Vagina (tissue), 2 donors: ENCODE measurements at places on chromosomes 5 and 9. TPM values are rescaled to one million over a fixed set of nuclear protein-coding genes. Genes with fewer than 3 reads are reported as not detected.

DNA sequence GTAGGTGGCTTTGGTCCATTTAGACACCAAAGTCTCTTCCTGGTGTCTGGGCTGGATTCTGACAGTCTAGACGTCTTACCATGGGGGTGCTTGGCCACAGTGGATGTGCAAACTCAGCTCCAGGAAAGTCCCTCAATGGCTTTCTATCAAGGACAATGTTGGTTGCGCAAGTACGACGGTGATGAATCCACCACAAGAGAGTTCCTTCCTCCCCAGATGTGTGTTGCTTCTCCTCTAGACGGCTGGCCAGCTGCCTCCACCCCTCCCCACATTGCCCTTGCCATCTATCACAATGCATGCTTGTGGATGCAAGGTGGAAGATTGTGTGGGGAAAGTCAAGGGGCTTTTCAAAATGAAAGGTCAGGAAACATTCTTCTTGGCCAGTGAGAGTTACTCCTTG, 89.7 kb upstream of the IRX2 start:
- H3K36me3 ChIP-seq, result no peaks in the 10 kb centered on the region
- H3K4me3 ChIP-seq, result no peak overlapping the region
- no peaks in the 10 kb centered on the region for H3K27me3 ChIP-seq
- DNase-seq, result no peak
- no peaks in the 10 kb centered on the region for H3K4me1 ChIP-seq

- H3K4me1 ChIP-seq, result peaks cover 14% of the 10 kb centered on the region
- H3K27ac ChIP-seq, result no peak overlapping the region
- no peak overlapping the region for H3K4me3 ChIP-seq
- H3K27me3 ChIP-seq, result no peaks in the 10 kb centered on the region
- no peaks in the 10 kb centered on the region for H3K36me3 ChIP-seq
- DNase-seq, result peak; percentile 71
These were observed 7.7 kb downstream of the LPCAT1 start for GRCh38 chr5:1515921-1516571.

DNA sequence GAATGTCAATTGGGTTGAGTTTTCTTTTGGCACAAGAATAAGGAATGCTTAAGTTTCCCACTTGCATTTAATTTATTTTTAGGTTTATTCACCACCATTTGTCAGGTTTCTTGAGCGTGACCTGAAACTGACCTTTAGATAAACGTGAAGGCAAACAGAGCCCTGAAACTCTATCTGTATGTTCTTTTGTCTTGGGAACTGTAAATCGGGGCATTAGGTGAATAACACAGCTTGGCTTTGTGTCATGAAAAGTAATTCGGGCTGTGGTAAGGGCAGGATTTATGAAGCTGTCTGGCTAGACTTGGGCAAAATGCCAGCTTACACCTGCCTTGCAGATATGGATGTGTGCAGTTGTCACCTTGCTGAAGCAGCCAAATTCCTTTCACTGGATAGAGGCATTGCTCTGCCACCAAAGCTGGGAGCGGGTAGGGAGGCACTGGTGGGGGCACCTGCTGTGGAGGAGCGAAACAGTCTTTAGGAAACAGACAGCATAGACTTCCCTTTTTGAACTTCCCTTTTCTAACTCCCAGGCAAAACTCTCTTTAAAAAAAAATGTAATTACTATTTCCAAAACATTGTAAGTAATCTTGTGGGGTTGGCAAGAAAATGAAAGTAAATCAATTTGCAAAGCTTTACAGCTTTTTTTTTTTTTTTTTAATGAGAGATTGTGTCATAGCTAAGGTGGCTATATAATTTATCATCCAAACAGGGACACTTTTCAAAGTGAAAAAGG, 545.2 kb downstream of the CSNK1G3 start:
- peaks cover 17% of the 10 kb centered on the region for H3K4me1 ChIP-seq
- H3K4me3 ChIP-seq, result no peak overlapping the region
- no peaks in the 10 kb centered on the region for H3K27me3 ChIP-seq
- no peaks in the 10 kb centered on the region for H3K36me3 ChIP-seq
- no peak for DNase-seq

Gene CNTLN
- 13.3 TPM for total RNA-seq

Gene MUSK
- not detected for total RNA-seq

Gene GRIA1
- total RNA-seq, result not detected

Gene ELOVL7
- total RNA-seq, result 3.9 TPM

Gene BRINP1
- 0.49 TPM for total RNA-seq

- H3K4me3 ChIP-seq, result no peak overlapping the region
- no peaks in the 10 kb centered on the region for H3K36me3 ChIP-seq
- no peak for DNase-seq
- no peak overlapping the region for H3K27ac ChIP-seq
- no peaks in the 10 kb centered on the region for H3K4me1 ChIP-seq
These were observed 568.8 kb downstream of the TLR4 start for GRCh38 chr9:118273048-118273447.

GRCh38 chr5:111930905-111931461, 174.0 kb upstream of the NREP start:
- H3K36me3 ChIP-seq, result no peaks in the 10 kb centered on the region
- H3K4me3 ChIP-seq, result no peak overlapping the region
- H3K27ac ChIP-seq, result no peak overlapping the region
- no peaks in the 10 kb centered on the region for H3K4me1 ChIP-seq
- no peak for DNase-seq

GRCh38 chr5:34957857-34958690, 28.7 kb downstream of the DNAJC21 start:
- H3K27me3 ChIP-seq, result no peaks in the 10 kb centered on the region
- no peak for DNase-seq
- H3K36me3 ChIP-seq, result peaks cover 6% of the 10 kb centered on the region
- H3K4me1 ChIP-seq, result no peaks in the 10 kb centered on the region
- H3K4me3 ChIP-seq, result no peak overlapping the region

- DNase-seq, result no peak
- H3K4me1 ChIP-seq, result no peaks in the 10 kb centered on the region
- H3K27ac ChIP-seq, result no peak overlapping the region
- H3K4me3 ChIP-seq, result no peak overlapping the region
- H3K36me3 ChIP-seq, result no peaks in the 10 kb centered on the region
- no peaks in the 10 kb centered on the region for H3K27me3 ChIP-seq
These were observed 65.6 kb downstream of the CDK5RAP2 start for GRCh38 chr9:120514405-120514804.

- H3K27me3 ChIP-seq, result no peaks in the 10 kb centered on the region
- no peak for DNase-seq
- H3K4me3 ChIP-seq, result no peak overlapping the region
- peaks cover 6% of the 10 kb centered on the region for H3K36me3 ChIP-seq
These were observed 68.2 kb downstream of the LRSAM1 start for GRCh38 chr9:127519301-127520166.

- H3K27me3 ChIP-seq, result no peaks in the 10 kb centered on the region
- DNase-seq, result no peak
- H3K4me1 ChIP-seq, result no peaks in the 10 kb centered on the region
- H3K36me3 ChIP-seq, result no peaks in the 10 kb centered on the region
- H3K4me3 ChIP-seq, result no peak overlapping the region
These were observed 11.8 kb upstream of the IFNW1 start for GRCh38 chr9:21153336-21154017.

- no peaks in the 10 kb centered on the region for H3K36me3 ChIP-seq
- no peaks in the 10 kb centered on the region for H3K27me3 ChIP-seq
- H3K4me1 ChIP-seq, result no peaks in the 10 kb centered on the region
- H3K4me3 ChIP-seq, result no peak overlapping the region
- no peak for DNase-seq
These were observed 325.1 kb upstream of the NMUR2 start for GRCh38 chr5:152730176-152730575.

Gene FGF10
- total RNA-seq, result 41.3 TPM

DNA sequence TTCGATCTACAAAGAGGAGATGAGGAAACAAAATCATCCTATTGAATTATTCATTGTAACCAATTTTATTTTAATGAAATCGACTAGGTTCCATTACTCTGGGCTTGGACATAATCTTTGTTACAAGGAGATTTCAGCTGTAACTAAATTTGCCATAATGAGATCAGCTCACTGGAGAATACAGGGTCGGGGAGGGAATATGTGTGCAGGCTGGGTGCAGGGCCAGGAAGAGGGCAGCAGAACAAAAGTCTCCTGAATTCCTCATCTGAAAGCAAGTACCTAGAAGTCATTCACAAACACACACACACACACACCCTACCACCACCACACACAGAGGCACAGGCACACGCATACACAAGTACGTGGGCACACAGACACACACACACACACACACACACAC, 151.2 kb downstream of the PAPPA start:
- H3K4me1 ChIP-seq, result no peaks in the 10 kb centered on the region
- no peak overlapping the region for H3K4me3 ChIP-seq
- H3K27ac ChIP-seq, result no peak overlapping the region
- H3K27me3 ChIP-seq, result no peaks in the 10 kb centered on the region
- H3K36me3 ChIP-seq, result no peaks in the 10 kb centered on the region
